AG04450 (cell line): ENCODE measurements at places on chromosomes 4 and X.

DNA sequence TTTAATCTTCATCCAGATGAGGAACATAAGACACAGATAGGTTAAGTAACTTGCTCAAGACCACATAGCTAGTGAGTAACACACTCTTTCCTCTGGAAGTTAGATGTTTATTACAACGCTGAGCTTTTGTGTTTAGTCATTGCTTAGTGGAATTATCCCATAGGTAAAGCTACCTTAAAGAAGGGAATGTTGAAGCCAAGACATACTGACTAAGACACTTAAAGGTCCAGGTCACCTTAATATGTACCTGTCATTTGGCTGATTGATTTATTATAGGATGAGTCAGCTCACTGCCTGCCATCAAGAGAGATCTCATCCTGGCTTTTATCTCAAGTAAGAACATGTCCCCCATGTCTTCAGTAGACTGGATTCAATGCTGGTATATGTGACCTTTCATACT is 53.4 kb downstream of the KDR start:
- no peak for DNase-seq

DNA sequence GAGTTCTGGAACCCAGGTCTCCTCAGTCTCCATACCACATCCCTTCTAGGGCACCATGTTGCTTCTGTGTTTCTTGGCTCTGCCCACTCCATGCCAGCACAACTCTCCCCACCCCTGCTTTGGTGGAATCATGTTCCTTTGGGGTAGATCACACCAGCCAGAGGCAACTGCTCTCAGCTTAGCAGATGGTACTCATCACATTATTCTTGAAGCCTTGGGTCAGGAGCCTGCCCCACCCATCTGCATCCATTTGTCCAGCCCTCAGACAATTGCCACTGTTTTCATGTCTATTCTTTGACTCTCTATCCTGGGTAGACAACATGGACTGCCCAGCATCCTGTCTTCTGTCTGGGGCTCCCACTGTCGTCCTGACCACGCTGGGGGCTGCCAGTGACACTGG is 147.6 kb downstream of the PTTG2 start:
- no peak for DNase-seq

- DNase-seq, result no peak
Observed at GRCh38 chr4:187999406-187999932, 3.9 kb downstream of the ZFP42 start.

DNA sequence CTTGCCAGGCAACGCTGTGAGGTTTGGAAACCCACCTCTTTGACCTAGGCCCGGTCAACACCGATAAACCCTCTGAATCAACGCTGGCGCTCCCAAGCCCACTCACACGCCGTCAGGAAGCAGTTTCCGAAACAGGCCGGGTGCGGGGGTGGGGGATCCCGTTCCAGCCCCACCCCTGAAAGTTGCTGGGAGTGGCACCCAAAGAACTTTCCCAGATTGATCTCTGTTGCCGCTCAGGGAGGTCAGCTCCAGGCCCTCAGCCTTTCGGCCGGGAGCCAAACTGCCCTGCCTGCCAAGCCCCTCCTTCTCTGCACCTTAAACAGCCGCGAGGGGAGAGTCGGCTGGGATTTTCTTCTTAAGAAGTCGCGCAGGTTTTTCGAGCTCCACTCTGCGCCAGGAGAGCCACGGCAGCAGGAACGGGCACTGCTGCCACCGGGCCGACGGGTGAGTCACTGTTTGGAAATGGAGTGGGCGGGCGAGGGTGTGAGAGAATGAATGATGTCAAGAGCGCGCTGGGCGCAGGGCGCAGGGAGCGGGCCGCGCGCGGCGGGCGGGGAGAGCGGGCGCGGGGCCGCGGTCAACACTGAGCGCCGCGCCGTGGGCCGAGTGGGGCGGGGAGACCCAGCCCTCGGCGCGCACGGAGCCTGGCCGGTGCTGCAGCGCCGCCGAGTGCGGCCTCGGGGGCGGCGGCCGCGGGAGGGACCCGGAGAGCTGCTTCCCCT is at the start of gene SGMS2:
TSS of gene SGMS2 (plus strand) at position 583 of the 722 bp plus-strand sequence. CDS start 70,622 bp downstream, outside the sequence.
- DNase-seq, result peak; percentile 54

- DNase-seq, result peak; percentile 51
Observed at GRCh38 chrX:115690511-115691216, 129.7 kb downstream of the PLS3 start.

- no peak for DNase-seq
Observed at GRCh38 chrX:30296408-30297254, 12.6 kb downstream of the NR0B1 start.

GRCh38 chr4:74474345-74475090 is 29.6 kb downstream of the AREG start:
- DNase-seq, result peak; percentile 33

DNA sequence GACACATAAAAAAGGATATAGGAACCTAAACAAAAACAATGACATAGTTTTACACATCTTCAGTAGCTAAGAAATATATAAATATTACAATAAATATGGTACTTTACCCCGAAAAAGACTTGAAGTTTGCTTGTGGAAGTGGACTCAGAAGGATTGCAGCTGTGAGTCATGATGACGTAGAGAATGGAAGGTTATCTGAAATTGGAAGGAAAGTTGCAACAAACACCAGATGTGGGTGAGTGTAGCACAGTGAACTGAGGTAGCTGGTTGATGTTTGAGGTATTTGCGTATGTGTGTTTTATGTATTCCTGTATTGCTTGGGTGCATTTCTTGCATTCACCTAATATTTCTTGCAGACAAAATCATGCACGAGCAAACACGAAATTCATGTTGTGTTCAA is 113.0 kb downstream of the ARX start:
- peak; percentile 75 for DNase-seq
